ENCODE measurements at places on chromosomes 3 and 15.

GRCh38 chr3:34346656-34347055 lies 548.2 kb downstream of the PDCD6IP start:
- no peak for DNase-seq

DNA sequence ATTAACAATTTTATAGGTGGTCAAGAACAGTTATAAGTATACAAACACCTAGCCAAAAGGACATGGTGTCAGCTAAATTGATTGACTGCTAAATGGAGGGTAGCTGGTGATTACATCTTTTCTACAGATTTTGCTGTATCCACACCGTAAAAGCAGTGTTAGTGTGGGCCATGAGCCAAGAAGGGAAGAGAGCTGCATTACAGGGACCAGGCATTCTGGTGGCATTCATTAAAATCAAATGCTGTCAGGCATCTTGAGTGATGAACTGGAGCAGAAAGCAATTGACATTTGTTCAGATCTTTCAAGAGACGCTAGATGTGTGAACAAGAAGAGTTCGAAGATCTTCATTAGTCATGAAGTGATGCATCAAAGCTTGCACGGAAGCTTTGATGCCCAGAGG lies 177.9 kb downstream of the ARPP21 start:
- no peak for DNase-seq

DNA sequence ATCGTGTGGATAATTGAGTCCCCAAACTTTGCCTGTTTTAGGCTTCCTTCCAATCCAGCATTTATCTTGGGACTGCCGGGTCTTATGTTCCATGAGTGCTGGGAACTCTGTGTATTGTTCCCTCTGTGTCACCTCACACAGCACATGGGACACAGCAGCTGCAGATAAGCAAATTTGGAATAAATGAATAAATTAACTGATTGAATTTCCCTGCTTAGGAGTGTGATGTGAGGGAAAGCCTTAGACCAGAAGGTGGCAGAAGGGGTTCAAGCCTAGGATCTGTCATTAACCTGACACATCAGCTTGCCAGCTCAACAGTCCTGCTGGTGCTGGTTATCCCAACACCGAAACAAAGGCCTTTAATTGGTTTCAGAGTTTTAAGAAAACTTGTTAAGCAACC lies 114.3 kb downstream of the OXSM start:
- no peak for DNase-seq

DNA sequence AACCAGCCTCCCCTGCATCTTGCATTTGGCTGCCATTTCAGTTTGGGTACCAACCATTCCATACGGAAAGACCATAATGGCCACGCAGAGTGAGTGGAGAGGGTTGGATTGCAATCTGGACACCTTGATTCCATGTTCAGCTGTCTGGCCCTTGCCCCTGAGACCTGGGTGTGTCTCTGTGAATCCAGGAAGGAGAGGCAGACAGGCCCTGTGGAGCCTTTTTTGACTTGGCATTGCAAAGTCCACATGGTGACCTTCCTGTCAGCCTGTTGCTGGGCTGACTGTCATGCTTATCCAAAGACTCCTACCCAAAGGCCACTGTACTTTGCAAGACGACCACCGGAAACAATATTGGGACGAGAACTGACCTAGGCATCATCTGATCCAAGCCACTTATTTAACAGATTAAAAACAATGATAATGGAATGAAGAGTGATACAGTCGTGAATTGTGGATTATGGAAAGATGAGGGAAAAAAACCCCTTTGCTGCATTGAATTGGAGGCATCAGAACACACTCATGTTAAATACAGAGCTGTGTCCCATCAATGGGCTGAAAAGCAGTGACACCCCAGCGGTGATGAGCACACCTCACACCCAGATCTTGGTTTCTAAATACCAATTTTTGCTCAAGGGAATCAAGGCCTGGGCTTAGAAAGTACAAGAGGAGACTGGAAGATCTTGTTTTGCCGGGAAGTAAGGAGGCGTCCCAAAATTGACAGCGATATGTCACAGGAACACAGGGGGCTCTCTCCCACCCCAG lies 86.0 kb downstream of the LRRK1 start:
- no peak for DNase-seq

- no peak for DNase-seq
Measured at GRCh38 chr3:195066441-195066841, 204.5 kb downstream of the XXYLT1 start.

DNA sequence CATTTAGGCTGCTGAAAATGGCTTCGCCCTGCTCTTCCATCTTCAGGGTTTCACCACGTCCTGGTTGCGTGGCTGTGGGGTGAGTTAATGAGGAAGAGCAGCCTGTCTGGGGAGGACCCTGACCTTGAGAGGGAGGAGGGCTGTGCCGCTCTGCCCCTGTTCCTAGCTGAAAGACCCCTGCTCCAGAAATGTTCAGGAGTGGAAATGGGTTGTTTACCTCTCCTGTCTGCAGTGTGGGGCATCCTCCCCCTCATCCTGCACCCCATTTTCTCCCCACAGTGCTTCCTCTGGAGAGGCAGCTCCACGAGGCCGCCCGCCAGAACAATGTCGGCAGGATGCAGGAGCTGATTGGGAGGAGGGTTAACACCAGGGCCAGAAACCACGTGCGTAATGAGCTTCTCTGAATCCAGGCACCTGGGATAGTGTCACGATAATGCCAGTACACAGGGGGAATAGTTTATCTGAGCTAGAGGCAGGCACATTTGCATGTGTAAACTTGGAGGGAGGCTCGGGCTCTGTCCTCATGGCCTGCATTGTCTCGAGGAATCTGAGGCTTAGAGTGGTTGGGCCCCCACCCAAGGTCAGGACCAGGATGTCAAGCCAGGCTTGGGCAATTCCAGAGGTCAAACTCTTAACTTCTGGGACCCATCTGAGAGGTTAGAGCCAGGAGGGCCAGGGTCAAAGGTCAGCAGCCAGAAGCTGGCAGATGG lies 4.0 kb downstream of the ANKDD1A start:
- no peak for DNase-seq

All from right lung (tissue), 10 donors.